ENCODE measurements at places on chromosomes 13 and 19.

DNA sequence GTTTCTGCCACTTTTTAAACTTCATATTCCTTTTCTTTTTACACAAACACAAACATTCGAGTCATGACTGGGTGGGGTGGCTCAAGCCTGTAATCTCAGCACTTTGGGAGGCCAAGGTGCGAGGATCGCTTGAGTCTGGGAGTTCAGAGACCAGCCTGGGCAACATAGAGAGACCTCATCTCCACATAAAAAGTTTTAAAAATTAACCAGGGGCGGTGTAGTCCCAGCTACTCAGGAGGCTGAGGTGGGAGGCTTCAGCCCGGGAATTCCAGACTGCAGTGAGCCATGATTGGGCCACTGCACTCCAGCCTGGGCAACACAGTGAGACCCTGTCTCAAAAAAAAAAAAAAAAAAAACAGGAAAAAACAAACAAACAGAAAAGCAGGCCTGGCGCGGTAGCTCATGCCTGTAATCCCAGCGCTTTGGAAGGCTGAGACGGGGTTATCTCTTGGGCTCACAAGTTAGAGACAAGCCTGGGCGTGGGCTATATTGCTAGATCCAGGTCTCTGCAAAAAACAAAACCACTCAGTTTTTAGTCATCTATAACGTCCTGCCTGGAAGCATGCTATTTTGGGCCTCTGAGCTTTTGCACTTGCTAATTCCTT lies 583 bp upstream of the BAX start:
- no peak for DNase-seq

DNA sequence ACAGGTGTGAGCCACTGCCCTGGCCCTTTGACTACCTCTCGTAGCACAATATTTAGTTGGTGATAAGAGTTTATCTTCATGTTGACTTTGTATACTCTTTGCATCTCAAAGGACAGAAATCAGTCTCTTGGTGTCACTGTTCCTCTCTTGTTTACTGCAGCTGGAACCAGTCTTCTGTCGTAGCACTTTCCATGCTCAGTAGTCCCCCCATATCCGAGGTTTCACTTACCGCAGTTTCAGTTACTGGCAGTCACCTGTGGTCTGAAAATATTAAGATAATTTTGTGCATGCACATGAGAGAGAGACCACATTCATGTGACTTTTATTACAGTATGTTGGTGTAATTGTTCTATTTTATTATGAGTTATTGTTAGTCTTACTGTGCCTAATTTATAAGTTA lies 49.1 kb downstream of the WASF3 start:
- no peak for DNase-seq

DNA sequence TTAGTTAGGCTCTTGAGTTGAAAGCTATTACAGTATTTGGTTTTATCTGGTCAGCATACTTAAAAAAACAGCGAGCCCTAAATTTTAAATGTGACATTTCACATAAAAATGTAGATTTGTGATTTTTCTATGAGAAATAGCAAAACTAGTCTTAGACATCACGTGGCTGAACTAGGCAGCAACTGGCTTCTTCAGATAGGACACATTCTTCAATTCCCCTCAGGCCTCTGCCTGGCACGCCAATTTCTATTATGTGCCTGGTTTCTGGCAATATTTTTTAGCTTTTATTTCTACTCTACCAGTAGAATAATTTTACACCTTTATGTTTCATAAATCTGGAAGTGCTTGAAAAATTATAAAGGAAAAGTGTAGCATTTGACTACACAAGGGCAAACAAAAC lies 433.7 kb downstream of the DIAPH3 start:
- no peak for DNase-seq

DNA sequence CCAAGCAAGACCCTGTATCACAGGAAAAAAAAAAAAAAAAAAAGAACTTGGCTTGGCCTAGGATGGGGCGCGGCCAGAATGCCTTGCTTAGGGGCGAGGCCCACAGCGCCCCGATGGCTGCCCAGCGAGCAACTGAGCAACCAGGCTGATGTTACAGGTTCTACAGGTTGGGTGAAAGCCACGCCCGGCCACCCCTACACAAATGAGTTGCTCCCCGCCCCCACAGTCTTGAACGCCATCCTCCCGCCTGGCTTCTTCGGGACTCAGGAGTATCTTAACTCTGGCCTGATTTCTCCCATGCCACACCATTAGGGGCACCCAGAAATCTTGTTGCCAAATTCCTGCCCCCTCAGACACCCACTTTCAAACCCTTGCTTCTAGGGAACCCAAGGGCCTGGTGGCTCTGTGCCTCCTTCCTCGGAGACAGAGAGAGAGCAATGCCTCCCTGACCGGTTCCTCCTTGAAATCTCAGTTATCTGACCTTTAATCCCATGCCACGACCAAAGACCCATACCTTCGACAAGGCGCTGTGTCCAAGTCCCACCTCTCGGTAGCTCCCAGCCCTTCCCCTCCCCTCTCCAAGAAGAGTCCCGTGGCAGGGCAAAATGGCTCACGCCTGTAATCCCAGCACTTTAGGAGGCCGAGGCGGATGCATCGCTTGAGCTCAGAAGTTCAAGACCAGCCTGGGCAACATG lies 1.1 kb upstream of the CBLC start:
- DNase-seq: no peak

DNA sequence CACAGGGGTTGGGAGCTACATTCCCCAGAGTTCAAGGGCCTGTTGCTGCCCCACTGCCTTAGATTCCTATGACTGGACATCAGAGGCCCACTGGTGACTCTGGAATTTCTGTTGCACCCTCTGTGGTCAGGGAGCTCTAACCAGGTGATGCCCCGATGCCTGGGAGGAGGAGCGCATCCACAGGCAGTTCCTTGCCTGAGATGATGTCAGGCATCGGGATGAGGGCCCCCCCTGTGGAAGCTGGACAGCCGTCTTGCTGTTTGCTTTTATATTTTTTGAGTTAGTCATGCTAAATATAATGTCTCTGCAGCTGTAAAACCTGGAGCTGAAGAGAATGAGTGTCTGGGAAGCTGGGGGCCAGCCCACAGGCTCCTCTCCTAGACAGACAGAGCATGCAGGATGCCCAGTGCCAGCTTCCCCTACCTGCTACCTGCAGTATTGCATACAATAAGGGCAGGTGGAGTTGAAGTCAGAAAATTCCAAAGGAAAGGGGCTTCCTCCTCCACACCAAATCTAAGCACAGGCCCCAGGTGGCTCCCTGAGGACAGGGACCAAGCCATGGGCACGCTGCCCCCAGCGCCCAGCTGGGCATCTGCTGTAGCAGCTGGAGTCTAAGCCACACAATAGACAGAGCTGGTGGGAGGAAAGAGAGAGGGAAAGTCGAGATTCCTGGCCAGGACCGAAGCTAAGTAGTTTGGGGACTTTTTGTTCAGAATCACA lies 16.2 kb downstream of the COL4A2 start:
- DNase-seq: no peak

- DNase-seq: no peak
Observed at GRCh38 chr13:93881411-93881810, 598.1 kb downstream of the DCT start.

GRCh38 chr13:111139873-111140561 lies 24.9 kb downstream of the ARHGEF7 start:
- no peak for DNase-seq

DNA sequence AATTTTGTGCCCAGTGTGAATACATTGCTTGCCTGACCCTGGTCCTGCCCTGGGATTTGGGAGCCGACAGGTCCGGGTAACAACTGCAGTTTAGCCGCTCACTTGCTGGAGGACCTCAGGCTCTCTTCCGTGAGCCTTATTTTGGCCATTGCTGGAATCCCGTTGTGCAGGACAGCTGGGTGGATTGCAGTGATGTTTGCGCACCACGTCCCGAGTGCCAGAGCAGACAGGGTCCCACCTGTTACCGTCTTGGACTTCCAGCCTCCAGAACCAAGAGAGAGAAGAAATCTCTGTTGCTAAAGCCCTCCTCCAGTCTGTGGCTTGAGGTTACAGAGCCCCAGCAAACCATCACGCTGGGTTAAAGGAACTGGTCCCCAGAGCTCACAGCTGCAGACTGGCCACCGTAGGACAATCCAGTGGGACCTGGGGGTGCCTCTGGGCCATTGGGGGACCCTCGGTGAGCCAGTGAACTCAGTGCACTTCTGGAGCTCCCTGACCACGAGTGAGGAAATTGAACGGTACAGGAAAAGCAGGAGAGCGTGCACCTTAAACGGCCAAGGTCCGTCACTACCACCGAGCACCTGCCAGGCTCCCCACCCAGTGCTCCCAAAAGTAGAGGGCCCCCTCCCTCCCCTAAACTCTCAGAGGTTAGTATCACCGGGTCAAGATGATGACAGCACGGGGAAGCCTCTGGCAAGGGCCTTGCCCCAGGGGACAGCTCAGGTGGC lies 92.9 kb downstream of the GNG7 start:
- DNase-seq: no peak

DNA sequence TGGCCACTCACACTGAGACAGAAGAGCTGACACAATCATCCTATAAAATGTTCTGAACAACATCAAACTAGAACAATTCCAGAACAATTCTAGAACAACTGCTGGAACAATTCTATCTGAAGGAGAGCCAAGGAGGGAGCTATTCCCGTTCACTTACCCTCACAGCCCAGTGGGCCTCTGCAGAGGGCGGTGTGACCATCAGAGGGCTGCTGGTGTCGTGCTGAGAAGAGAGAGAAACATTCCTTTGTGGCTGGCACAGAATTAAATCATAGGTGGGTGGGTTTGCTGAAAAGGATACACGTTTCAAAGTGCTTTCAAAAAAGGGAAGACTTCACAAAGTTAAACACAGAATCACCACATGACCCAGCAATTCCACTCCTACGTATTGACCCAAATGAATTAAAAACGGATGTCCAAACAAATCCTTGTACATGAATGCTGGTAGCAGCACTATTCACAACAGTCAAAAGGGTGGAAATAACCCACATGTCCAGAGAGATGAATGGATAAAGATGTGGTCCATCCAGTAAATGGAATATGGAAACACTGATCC lies 34.9 kb downstream of the EPS15L1 start:
- DNase-seq: no peak

GRCh38 chr19:4730740-4731171 lies 7.1 kb upstream of the DPP9 start:
- DNase-seq: peak; percentile 55

All from stimulated activated CD4-positive, alpha-beta T cell treated with anti-CD3 and anti-CD28 coated beads, Interleukin-12 subunit alpha, Interleukin-12 subunit beta, amount 100 ng/mL, for 48 hours (primary cell).